ENCODE measurements at places on chromosomes 7 and 10.
A peak's percentile ranks its signal among the peaks of the same experiment; 100 is the strongest.

DNA sequence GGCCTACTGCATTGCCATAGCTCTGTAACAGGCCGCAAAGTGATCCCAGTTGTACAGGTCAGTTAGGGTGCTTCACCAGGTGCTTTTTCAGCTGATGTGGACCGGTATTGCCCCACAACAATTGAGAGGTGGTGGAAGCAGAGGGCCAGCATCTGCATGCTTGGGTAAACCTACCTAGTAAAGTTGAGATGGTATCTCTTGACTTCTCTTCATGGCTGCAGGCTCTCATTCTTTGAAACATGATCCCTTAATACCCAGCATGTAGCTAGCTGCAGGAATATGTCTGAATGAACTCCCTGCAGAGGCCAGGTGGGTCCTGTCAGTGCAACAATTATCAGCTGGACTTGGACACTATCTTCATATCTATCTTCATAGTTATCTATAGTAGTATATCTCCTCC is 60.7 kb upstream of the CCDC6 start:
- no peak for DNase-seq

GRCh38 chr10:37732685-37733084 is 124.7 kb downstream of the ZNF248 start:
- no peak for DNase-seq

- no peak for DNase-seq
These were observed 39.0 kb downstream of the TAC1 start for GRCh38 chr7:97770850-97771249.

GRCh38 chr7:131586259-131586658 is 29.8 kb upstream of the PODXL start:
- DNase-seq, result no peak

GRCh38 chr7:13057462-13058200 is 370.2 kb downstream of the ARL4A start:
- no peak for DNase-seq

DNA sequence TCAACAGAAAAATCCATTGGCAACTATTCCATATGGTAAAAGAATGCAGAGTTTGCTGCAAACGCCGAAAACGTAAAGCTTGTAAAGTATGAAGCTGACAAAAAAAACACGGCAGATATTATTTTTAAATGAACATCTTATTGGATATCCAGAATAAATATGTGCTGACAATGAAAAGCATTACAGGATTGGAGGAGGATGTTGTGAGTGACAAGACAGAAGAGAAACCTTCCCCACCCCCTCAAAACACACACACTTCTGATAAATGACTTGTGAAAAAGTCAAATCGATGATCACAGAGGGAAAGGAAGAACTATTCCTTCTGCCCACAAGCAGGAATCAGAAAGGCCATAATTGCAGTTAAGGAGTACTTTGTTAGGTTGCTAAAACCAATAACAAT is 14.6 kb downstream of the FAM131B start:
- DNase-seq, result no peak

- no peak for DNase-seq
These were observed 31.8 kb downstream of the CXCL12 start for GRCh38 chr10:44353128-44353390.

DNA sequence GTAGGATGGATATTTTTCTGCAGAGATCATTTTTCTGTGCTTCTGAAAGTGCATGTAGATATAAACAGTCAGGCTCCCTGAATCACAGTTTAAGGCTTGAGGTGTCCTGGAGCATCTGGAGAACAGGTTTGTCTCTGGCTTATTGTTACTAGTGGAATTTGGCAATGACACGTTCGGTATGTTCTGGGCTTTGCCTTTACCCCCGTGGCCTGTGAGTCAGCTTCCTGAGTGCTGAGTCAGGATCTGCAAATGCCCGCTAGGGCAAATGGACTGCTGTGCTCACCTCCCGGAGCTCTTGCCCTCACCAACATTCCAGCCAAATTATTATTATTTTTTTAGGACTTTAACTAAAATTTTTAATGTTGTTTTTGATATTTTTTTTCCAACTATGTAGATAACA is 192.5 kb upstream of the PRSS1 start:
- no peak for DNase-seq

DNA sequence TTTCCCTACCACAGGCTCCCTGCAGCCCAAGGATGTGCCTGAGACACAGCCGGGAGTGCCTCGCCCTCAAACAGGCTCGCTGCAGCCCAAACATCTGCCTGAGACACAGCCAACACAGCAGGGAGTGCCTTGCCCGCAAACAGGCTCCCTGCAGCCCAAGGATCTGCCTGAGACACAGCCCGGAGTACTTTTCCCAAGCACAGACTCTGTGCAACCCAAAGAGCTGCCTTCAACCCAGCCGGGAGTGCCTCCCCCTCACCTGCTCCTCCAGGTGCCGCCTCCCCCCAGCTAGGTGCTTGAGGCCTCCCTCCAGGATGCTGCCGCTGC is 42.9 kb downstream of the ANTXRL start:
- DNase-seq, result no peak

GRCh38 chr10:19825700-19826099 is 9.5 kb downstream of the PLXDC2 start:
- DNase-seq, result no peak

- no peak for DNase-seq
These were observed 37.8 kb downstream of the MTPN start for GRCh38 chr7:135939261-135939812.

- no peak for DNase-seq
These were observed 82.4 kb downstream of the CREM start for GRCh38 chr10:35208949-35209613.

DNA sequence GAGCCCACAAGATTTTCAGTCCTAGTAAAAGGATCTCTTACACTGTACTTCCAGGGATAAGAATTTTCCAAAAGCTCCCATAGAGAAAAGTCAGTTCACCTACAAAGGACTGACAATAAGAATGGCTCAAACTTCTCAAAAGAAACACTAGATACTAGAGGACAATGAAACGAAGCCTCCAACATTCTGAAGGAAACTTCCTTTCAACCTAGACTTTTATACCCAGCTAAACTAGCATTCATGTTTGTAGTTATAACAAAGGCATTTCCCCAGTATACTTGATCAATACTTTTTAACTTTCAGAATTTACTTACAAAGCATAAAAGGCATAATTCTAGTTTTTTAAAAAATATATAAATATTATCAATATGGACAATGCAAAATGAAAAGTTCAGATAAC is 41.0 kb upstream of the DNAAF5 start:
- DNase-seq, result no peak

- DNase-seq, result no peak
These were observed 503 bp downstream of the CROT start for GRCh38 chr7:87345962-87346371.

- peak; percentile 70 for DNase-seq
These were observed 744 bp downstream of the PPRC1 start for GRCh38 chr10:102133373-102134195.

DNA sequence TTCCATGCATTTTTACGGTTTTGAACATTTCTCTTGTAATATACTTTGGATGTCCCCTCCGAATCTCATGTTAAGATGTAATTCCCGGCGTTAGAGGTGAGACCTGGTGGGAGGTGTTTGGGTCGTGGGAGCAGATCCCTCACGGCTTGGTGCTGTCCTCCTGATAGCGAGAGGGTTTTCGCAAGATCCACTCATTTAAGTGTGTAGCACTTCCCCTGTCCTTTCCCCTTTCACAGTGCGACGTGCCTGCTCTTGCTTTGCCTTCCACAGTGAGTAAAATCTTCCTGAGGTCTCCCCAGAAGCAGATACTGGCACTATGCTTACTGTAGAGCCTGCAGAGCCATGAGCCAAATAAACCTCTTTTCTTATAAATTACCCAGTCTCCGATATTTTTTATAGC is 6.6 kb downstream of the GPR141 start:
- no peak for DNase-seq

DNA sequence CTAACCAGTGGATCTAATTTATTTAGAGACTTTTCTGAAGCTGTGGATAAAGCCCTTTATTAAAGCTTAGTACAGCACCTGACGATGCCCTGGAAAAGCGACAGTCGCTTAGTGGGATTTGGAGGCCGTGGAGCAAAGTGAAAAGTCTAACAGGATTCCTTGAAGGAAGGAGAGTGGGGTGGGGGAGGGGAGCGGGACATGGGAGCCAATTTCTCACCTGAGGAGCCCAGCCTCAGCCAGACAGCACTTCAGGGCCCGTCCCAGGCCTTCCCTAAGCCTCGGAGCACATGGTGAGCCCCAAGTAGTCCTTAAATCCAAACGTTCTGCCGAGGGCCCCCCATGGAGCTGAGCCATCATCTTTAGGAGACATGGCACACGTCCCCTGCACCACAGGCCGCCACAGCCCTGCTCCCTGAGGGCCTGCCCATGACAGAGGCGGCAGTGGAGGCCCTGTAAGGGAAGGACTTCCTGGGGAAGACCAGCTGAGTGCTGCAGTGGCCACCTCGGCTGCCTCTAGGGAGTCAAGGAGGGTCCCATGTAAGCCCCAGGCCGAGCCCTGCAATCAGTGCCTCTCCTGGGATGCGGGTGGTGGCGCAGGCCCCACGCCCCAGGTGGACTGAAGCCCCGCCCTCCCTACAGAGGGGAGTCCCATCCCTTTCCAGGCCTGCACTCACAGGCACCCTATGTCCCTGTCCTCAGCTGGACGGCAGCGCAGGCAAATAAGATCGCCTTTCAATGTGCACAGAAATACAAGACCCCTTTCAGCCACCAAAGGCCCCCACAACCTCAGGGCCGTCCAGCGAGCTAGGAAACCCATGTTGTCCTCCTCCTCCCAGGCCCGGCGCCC is 187.0 kb downstream of the MAD1L1 start:
- DNase-seq, result no peak

- DNase-seq, result no peak
These were observed 56.0 kb upstream of the ST8SIA6 start for GRCh38 chr10:17510242-17510908.

DNA sequence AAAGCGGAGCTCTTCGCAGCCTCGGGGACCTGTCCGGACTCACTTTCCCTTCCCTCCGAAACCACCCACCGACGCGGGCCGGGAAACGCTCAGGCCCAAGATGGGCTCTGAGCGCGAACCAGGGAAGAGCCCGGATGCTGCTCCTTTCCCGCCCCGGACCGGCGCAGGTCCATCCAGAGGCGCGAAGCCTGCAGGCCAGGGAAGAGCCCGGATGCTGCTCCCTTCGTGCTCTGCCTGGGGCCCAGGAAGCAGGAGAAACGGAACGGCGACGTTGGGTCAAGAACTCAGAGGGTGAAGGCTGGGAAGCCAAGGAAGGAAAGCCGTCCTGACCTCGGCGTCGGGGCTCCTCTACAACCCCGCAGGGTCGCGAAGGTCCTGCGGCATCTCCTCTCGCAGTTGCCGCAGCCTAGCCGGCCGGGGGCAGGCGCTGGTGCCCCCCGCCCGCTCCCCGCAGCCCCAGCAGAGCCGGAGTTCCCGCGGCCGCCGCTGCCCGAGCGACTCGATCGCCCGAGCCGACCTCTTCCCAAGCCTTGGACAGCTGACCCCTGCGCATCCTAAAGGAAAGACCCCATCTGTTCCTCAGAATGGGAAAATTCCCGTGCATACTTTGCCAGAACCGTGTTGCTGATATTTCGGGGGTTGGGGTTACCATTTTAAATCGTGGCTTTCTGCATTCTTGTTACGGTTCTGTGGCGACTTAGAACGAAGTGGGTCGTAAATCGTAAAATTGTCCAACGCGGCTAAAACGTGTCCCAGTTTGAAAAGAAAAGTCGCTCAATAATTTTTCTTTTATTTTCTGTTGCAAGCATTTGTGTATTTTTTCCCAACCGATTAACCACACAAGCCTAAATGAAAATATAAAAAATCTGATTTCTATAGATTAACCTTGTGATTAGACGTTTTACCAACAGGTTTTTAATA is 7.5 kb downstream of the HOXA1 start:
- DNase-seq, result no peak

GRCh38 chr7:100088621-100089457 is at the start of gene COPS6:
Gene COPS6, plus strand, starts transcription at chr7:100088969. Its CDS starts 22 bp downstream, at chr7:100088991.
- peak; percentile 85 for DNase-seq

DNA sequence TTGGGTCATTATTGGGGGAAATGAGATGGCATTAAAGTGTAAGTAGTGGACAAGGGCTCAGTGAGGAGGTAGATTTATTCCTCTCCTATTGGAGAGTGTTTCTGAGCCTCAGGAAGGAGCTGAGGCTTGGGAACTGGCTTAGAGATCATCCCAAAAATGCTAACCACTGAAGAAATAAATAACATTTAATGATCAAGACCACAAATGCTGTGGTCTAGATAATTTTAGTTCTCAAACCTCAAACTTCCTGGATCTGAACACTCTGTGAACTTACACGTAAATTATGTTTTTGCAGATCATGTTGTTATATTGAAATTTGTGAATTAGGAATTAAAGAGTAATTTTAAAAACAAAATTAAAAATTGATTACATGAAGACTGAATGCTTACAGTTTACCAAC is 27.3 kb downstream of the MDFIC start:
- DNase-seq, result no peak

DNA sequence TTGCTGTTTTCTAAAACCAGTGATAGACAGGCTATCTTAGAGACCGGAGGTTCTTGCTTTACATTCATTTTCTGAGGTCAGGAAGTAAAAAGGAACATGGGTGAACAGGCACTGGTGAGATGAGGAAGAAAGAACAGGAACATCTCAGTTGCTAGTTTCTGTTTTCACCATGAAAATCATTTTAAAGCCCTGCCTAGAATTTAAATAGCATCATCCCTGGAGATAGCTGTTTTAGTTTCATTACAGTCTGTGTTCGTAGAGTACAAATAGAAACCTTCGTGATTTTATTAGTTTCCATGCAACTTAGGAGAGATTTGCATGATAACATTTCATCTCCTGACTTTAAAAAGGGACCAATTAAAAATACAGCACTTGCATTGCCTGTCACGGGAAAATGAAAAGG is 14.7 kb downstream of the KCNMA1 start:
- DNase-seq, result no peak

- no peak for DNase-seq
These were observed 24.7 kb downstream of the PNLIPRP3 start for GRCh38 chr10:116452338-116452720.

- DNase-seq, result no peak
These were observed 160.1 kb downstream of the MTERF1 start for GRCh38 chr7:91720260-91720937.

DNA sequence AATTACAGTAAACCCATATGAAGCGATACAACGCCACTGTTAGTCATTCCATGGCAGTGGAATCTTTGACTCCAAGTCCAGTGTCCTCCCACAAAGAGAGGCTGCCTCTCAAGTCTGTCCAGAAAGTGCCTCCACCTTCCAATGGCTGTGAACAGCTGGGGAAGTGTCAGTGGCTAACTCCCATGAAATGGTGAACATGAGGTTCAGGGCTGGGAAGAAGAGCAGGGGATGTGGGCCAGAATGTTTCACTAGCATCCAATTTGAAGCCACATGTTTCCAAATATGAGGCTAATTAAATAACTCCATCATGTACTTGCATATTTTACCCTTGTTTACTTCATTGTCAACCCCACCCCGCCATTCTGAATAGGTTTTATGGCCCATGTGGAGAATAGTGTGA is 53.1 kb upstream of the CHST15 start:
- DNase-seq, result no peak

- DNase-seq, result no peak
These were observed 41.8 kb downstream of the PRTFDC1 start for GRCh38 chr10:24910574-24910973.

GRCh38 chr7:80781146-80781545 is 137.7 kb downstream of the SEMA3C start:
- no peak for DNase-seq

- no peak for DNase-seq
These were observed 170.6 kb upstream of the IMMP2L start for GRCh38 chr7:111732923-111733322.

GRCh38 chr10:75240329-75241076 is 4.7 kb upstream of the COMTD1 start:
- DNase-seq, result no peak
